Caudate nucleus (tissue), 63 donors: ENCODE measurements at places on chromosomes 3 and 15.

DNA sequence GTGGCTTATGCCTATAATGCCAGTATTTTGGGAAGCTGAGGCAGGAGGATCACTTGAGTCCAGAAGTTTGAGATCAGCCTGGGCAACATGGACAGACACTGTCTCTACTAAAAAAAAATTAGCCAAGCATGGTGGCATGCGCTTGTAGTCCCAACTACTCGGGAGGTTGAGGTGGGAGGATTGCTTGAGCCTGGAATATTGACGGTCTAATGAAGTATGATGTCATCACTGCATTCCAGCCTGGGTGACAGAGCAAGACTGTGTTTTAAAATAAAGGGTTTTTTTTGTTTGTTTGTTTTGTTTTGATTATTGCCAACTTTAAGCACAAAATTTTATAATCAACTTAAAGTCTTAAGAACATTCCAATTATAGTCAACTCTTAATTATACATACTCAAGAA, 6.8 kb downstream of the PLSCR1 start:
- no peak for DNase-seq

- no peak for DNase-seq
These were observed 42.0 kb downstream of the ATP2C1 start for GRCh38 chr3:130935761-130936492.

- DNase-seq, result no peak
These were observed 13.5 kb upstream of the DNAH1 start for GRCh38 chr3:52302426-52303145.

GRCh38 chr15:67520321-67521028, 456 bp upstream of the C15orf61 start:
- DNase-seq, result no peak

DNA sequence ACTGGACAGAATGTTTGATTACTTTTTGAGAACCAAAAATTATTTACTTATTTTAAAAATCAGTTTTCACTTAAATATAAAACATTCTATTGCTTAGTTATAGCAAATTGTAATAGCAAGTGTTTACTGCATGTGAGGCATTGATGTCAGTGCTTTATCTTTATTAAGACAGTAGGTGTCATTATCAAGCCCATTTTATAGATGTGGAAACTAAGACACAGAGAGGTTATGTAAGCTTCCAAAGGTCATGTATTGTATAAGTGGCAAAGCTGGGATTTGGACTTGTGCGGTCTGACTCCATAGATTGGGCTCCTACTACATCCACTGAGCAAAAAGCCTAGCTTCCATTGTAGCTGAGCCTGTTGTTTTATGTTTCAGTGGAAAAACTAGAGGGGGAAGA, 17.6 kb downstream of the ZNF589 start:
- DNase-seq, result no peak

GRCh38 chr3:113100063-113100462, 109.3 kb downstream of the GTPBP8 start:
- no peak for DNase-seq

- DNase-seq, result no peak
These were observed 157.0 kb downstream of the FGF12 start for GRCh38 chr3:192570315-192570714.

- peak; percentile 74 for DNase-seq
These were observed 5.5 kb downstream of the BMF start for GRCh38 chr15:40102897-40103858.

DNA sequence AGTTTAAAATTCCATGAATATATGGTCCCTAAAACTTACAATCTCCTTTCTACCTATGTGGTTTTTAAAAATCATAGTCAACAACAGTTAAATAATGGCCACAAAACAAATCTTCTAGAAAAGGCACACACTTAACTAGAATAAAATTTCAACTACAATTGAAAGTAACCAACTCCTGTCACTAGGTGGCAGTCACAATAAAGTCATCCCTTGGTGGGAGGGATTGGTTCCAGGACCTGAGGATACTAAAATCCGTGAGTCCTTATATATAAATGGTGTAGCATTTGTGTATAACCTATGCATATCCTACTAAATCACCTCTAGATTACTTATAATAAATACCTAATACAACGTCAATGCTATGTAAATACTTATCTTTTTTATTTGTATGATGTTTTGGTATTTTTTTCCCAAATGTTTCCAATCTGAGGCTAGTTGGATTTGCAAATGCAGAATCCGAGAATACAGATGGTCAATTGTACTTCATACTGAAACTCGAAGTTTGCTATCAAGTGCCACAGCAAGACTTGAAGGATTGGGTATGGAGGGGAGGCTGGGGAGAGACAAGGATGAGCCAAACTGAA, 172.6 kb downstream of the FMN1 start:
- DNase-seq, result no peak

- DNase-seq, result no peak
These were observed 172.2 kb downstream of the GMNC start for GRCh38 chr3:190690246-190690645.

GRCh38 chr3:112644453-112644852, 3.5 kb upstream of the CCDC80 start:
- DNase-seq, result no peak

GRCh38 chr3:11479221-11479620, 164.5 kb downstream of the VGLL4 start:
- DNase-seq, result no peak

- no peak for DNase-seq
These were observed 331.9 kb downstream of the ULK4 start for GRCh38 chr3:41629986-41630385.

GRCh38 chr15:39403640-39404117, 177.2 kb upstream of the THBS1 start:
- no peak for DNase-seq

- DNase-seq, result no peak
These were observed 850.3 kb upstream of the CADM2 start for GRCh38 chr3:84108442-84108971.

DNA sequence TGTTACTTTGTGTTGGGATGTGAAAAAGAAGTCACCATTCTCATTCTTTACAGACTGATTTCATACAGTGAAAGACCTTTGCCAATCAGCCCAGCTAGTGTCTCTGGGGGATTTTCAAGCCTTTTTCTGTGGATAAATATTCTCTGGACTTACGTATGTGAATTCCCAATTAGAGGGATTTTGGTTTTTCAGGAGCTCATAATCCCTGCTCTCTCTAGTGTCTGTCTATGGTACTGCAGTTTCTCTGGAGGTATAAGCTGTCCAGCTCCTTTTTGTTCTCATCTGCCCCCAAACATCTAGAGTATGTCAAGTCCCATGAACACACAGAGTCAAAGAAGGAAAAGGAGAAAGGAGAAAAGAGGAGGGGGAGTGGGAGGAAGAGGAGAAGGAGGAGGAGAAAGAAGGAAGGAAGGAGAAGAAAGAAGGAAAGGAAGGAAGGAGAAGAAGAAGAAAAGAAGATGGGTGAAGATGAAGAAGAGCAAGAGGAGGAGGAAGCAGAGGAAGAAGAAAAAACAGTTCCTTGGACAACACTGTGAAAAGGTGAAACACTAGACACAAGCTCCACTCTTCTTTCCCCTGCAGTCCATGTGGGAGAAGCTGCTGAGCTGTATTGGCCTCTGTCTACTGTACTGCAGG, 218.6 kb downstream of the GREM1 start:
- no peak for DNase-seq

- DNase-seq, result no peak
These were observed 9.5 kb downstream of the CFAP44 start for GRCh38 chr3:113431811-113432210.

DNA sequence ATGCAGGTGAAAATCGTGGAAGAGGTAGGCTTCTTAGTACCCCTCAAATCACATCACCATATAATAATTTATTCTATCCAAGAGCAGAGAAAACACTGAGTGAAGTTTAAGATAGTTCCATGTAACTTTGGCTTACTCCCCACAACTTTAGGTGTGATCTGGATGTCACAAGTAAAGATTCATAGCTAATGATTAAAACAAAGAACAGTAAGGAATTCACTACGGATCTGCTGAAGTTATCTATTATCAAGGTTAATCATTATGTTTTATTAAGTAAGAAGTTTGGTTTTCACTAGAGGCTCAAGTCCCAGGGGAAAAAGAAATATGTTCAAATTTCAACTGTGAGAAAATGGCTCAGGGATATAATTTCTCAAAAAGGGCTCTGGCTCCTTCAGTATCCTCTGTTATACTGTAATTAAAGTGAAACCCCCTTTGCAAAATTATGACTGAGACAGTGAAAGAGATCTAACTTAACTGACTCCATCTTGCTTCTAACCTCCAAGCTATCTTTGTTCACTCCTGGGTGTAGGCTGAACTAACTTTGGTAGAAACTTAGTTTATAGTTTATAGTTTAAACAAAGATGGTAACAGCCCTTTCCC, 17.1 kb downstream of the CD80 start:
- no peak for DNase-seq

DNA sequence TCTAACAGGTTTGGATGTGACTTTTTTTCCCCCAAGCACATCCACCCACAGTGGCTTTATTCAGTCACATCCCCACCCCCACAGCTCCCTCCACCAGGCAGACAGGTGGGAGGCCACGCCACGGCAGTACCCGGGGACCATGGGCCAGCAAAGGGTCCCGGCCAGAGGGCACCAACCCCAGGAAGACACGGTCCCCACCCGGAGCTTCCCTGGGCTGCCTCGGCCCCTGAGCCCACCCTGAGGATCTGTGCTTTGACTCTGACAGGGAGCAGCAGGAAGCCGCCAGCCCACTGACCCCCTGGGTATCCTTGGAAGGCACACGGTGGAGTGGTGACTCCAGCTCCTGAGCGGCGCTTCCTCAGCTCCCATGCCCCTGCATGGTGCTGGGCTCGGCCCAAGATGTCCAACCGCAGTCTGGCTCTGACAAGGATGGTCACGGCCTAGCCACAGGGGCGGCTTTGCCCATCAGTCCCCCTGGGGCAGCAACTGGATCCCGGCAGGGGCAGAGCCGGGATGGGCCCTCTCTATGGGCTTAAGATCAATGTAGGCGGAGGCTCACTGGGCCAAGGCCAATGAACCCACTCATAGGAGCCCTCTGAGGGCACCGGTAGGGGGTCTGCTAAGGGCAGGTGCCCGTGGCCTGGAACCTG, 66.2 kb upstream of the TTBK2 start:
- DNase-seq, result no peak
